ENCODE measurements at places on chromosomes 12 and 14.

DNA sequence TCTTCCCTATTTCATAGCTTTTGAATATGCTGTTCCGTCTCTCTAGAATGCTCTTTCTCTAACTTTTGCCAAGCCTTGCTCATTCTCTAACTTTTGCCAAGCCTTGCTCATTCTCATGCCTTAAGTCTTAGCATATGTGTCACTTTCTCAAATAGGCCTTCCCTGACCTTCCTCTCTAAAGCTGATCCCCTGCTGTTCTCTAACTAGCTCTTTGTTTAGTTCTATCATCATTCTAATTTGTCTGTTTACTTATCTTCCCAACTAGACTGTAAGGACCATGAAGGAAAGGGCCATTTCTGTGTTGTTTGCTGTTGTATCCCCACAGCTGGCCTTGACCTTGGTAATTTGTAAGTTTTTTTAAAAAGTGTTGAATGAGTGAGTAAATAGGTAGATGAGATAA lies 71.1 kb downstream of the ZNF641 start:
- no peak for DNase-seq

GRCh38 chr12:104354167-104354867 lies 50.8 kb downstream of the EID3 start:
- no peak for DNase-seq

GRCh38 chr14:102086972-102087761 lies at the start of gene HSP90AA1:
Gene HSP90AA1, minus strand, starts transcription at chr14:102087044. Its CDS starts 666 bp downstream, at chr14:102086378.
- peak; percentile 94 for DNase-seq

- no peak for DNase-seq
These were observed 1054.7 kb downstream of the GALC start for GRCh38 chr14:86938320-86938719.

GRCh38 chr12:75489187-75489586 lies 8.6 kb downstream of the GLIPR1 start:
- no peak for DNase-seq

DNA sequence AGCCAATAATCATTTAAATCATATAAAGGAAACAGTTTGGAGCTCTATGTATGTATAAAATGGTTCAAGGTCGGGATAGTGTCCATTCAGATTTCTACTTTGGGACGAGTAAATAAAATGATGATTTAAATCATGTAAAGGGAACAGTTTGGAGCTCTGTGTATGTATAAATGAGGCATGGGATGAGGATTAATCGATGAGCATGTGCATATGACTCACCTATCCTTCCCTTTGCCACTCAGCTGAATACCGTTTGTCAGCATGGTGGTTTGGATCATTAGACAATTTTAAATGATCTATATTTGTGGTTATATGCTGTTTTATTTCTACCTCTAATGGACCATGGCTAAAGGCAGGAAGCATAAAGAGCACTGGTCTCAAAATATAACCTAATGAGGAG lies 7.1 kb upstream of the SLCO1A2 start:
- DNase-seq: no peak

DNA sequence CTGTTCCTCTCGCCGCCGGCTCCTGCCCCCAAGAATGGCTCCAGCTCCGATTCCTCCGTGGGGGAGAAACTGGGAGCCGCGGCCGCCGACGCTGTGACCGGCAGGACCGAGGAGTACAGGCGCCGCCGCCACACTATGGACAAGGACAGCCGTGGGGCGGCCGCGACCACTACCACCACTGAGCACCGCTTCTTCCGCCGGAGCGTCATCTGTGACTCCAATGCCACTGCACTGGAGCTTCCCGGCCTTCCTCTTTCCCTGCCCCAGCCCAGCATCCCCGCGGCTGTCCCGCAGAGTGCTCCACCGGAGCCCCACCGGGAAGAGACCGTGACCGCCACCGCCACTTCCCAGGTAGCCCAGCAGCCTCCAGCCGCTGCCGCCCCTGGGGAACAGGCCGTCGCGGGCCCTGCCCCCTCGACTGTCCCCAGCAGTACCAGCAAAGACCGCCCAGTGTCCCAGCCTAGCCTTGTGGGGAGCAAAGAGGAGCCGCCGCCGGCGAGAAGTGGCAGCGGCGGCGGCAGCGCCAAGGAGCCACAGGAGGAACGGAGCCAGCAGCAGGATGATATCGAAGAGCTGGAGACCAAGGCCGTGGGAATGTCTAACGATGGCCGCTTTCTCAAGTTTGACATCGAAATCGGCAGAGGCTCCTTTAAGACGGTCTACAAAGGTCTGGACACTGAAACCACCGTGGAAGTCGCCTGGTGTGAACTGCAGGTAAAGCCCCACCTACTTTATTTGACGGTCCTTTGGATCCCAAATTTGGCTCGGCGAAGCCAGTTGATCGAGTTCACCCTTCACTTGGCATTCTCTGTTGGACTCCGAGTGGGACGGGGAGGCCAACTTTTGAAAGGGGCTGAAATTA lies 1.5 kb downstream of the WNK1 start:
- peak; percentile 28 for DNase-seq

DNA sequence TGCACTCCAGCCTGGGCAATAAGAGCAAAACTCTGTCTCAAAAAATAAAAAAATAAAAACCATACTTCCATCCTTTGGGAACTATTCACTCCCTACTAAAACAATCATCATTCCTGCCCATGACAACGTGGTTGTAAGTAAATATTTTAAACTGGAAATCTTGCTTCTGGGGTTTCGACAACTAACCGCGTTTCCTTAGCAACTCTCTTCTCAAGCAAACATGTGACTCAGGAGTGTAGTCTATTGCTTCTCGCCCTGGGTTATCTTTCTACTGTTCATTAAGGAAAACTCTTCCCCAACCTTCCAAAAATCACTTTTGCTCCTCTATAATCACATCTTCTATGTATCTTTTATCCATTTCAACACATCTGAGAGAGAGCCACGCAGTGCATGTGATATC lies 21.8 kb downstream of the APPL2 start:
- no peak for DNase-seq

DNA sequence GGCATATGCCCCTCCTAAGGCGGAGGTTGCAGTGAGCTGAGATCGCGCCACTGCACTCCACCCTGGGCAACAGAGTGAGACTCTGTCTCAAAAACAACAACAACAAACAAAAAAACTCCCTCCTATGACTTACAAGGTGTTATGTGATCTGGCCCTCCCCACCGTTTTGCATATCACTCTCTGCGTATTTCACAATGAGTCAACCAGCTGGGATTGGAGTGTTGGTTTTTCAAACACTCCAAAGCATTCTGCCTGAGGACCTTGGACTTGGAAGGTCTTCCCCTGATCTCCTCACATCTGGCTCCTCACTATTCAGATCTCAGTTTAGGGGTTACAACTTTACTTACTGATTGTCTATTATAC lies 14.0 kb downstream of the MANSC1 start:
- DNase-seq: no peak

- peak; percentile 49 for DNase-seq
These were observed 318.2 kb downstream of the TMEM117 start for GRCh38 chr12:44154128-44154527.

- DNase-seq: no peak
These were observed 94.9 kb downstream of the ADGRD1 start for GRCh38 chr12:131048611-131048990.

DNA sequence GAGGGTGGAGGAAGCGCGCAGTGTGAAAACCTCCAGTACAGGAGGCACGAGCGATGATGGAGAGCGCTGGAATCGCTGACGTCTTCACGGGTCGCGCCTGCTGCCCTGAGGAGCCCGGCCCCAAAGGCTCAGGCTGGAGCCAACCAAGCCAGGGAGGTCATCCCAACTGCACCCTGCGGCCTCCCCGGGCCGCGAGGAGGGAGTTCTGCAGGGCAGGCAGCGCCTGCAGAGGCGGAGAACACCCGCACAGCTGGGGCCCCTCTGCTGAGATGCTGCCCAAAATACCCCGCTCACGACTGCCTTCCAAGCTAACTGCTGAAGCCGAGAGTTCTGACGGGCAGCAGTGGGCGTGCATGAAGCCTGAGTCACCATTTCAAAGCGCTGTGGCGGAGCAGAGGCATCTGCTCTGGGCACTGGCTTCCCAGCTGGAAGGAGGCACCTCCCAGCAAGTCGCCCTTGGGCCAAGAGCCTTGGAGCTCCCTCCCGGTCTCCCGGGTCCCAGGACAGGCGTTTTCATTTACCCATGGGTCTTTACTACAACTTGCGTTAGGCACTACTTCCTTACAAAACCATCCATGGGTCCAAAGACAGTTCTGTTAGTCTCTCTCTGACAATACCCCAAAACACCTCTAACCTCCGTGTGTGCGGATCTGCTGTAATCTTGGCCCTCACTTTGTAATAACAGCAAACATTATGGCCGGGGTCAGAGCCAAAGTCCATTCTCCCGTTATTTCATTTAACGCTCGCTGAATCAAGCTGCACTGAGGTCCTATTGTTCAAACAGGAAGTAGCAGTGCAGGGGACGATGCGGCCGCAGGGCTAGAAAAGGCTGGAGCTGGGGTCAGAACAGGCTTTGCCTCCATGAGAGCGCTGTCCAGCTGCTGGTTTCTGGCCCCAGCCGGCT lies 60.1 kb upstream of the RIMBP2 start:
- peak; percentile 43 for DNase-seq

DNA sequence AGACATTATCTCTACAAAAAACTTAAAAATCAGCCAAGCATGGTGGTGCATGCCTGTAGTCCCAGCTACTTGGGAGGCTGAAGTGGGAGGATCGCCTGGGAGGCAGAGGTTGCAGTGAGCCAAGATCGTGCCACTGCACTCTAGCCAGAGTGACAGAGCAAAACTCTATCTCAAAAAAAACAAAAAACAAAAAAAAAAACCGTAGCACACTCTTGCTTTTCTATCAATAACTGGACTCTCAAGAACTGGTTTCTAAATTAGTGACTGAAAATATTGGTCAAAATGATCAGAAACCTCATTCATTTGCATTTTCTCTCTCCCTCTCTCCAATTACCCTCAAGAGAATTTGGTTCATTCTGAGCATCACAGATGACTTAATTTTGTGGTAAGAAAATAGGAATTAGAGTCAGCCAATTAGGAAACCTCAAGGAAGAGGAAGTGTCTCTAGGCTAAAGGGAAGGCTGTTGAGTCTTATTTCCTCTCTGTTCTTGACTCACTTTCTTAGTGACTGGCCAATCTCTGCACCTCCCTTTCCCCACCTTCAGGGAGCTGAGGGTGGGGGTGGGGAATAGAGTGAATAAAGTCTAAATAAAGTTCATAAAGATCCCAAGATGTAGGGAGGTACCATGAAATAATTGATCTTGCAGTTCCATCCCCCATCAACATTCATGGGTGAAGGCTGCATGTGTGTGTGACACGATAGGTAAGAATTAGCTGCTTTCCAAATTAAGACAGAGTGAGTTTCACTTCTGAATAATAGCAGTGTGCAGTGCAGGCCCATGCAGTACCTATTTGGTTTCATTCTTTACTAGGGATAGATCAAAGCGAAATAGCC lies 6.8 kb upstream of the PSMA6 start:
- DNase-seq: peak; percentile 18

DNA sequence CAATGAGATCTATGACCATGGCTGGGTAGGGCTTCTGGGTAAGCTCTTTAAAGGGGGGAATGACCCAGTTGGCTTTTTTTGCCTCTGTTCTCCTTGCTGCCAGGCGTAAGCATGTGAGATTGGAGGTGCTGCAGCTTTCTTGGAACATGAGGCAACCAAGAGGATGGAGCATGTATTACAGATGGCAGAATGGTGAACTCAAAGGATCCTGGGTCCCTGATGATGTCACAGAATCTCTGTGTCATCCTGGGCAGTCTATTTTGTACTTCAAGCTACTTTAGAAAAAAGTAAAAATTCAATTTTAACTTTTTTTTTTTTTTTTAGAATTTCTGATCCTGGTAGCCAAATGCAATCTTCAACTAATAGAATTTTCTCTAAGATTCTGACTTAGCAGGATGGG lies 8.0 kb downstream of the KRT82 start:
- DNase-seq: no peak

GRCh38 chr14:74945261-74945851 lies 10.0 kb downstream of the PGF start:
- DNase-seq: no peak

DNA sequence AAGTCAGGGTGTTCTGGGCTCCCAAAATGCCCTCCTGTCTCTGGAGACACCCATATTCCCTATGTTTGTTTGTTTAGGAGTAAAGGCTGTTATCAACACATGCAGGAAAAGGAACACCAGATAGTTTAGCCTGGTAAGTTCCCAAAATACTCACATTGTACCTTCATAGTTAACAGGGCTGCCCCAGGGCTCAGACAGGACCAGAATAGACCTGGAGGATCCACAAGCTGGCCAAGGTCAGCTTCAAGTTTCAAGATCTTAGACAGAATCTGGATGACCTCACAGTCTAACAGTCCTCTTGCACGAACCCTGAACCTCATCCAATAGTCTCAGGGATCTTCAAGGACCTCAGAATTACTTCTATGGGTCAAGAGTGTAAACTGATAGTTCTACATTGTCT lies 18.1 kb upstream of the HSP90B1 start:
- DNase-seq: no peak

GRCh38 chr12:38744041-38744440 lies 161.3 kb downstream of the CPNE8 start:
- DNase-seq: peak; percentile 28

DNA sequence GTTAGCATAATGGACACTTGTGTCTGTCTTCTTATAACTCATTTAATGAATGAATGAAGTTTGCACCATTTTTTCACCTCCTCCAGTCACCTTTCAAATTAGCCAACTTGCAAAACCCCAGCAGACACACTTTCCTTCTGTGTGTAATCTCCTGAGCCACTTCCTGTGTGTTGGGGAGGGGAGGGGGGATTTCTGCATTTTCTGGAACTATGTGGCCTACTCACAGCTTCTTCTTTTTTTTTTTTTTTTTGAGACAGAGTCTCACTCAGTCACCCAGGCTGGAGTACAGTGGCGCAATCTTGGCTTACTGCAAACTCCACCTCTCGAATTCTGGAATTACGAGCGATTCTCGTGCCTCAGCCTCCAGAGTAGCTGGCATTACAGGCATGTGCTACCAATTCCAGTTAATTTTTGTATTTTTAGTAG lies 4.1 kb upstream of the SERPINA1 start:
- peak; percentile 44 for DNase-seq

DNA sequence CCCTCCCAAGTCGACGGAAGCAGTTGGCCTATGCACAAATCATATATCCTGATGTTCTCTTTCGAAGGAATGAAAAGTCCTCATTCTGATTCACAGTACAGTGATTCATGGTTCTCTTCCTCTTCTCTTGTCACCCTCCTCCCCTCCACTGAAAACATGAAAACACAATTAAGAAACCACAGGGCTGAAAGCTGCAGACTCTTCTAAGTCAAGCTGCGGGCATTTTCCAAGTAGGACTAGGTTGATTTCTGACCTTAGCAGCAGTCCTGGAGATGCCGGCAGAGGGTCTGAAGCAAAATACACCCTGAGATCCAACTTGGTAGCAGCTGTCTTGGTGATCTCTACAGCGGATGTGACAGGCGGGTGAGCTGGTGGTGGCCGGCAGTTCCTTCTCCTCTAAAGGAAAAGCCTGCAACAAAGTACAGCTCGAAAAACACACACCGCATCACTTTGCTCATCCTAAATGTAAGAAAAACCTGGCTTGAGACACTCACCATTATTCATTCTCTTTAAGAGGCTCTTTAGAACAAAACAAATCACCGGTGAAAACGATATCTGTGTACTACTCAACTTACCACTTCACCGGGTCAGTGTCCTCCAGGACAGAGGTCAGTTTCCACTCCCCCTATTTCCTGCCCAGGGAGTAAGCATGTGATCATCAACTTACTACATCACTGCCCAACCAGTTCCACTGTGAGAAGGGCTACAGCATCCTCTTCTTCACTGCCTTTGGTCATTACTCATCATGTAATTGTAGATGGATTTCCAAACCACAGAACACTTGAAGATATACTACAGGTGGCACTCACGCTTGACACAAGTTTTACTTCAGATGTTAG lies 6.0 kb downstream of the TMCC3 start:
- DNase-seq: peak; percentile 36

All from muscle of back (tissue), 13 donors.